Astrocyte of the hippocampus (primary cell): ENCODE measurements at places on chromosomes 11 and 22.

GRCh38 chr22:19719488-19720021 is 3.8 kb upstream of the GP1BB start:
- no peak for DNase-seq

GRCh38 chr11:1349327-1350041 is 40.1 kb upstream of the TOLLIP start:
- no peak for DNase-seq

DNA sequence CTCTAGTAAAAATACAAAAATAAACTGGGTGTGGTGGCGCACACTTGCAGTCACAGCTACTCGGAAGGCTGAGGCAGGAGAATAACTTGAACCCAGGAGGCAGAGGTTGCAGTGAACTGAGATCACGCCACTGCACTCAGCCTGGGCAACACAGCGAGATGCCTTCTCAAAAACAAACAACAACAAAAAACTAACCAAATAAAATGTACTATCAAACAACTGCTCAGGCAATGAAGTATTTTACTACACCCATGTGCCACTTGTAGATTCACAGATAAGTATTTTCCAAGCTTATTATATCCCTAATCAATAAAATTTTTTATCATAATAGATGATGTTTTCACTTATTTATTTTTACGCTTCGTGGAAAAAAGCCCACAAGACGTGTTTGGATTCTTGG is 924 bp downstream of the C11orf65 start:
- DNase-seq = no peak

DNA sequence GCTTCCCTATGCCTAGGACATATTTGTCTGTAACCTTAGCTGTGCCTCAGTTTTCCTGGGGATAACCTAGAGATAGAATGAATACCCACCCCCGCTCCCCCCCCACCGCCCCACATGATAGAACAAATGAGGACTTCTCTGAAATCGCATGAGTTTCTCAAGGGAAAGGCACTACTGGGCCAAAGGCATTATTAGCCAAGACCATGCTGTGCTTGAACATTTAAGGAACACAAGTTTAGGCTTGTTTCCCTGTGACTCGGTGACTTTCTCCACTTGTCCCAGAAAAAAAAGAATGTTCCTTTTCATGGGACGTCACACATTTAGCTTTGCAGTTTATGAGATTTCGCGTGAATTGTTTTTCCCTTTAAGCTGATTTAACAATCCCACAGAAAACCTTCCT is 51.4 kb upstream of the CRTAM start:
- no peak for DNase-seq

GRCh38 chr11:5815534-5815933 is 6.8 kb downstream of the OR52N2 start:
- no peak for DNase-seq

- no peak for DNase-seq
These were observed 53.2 kb downstream of the SHISAL1 start for GRCh38 chr22:44259366-44260215.

- no peak for DNase-seq
These were observed 13.9 kb upstream of the NFAM1 start for GRCh38 chr22:42446151-42446550.

DNA sequence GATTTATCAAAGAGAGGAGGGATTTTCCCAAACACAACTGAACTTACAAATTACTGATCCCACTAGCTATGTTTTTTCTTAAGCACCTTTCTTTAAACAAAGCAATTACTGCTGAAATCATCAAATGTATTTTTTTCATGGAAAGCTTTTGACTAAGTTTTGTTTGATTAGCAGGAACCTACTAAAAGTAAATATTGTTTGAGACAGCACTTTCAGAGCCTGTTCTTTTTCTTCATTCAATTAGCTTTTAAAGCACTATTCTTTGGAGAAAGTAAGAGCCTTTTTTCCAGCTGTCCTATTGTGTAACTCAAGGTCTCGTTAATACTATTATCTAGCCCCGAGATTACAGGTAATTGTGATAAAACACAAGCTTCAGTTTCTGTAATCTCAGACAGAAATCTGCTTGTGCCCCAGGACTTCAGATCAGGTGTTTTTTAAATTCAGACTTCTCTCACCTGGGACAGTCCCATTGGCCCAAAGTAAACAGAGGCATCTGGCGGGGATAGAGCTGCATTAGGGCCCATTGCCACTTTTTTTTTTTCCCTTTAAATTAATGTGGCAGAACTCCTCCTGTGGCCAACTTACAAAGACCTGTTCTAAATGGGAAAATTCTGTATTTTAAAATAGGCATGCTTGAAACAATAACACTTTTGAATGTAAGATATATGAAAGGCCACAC is 11.0 kb downstream of the CSTPP1 start:
- DNase-seq = peak; percentile 11

GRCh38 chr11:129023968-129024676 is 81.5 kb upstream of the TP53AIP1 start:
- DNase-seq = no peak

DNA sequence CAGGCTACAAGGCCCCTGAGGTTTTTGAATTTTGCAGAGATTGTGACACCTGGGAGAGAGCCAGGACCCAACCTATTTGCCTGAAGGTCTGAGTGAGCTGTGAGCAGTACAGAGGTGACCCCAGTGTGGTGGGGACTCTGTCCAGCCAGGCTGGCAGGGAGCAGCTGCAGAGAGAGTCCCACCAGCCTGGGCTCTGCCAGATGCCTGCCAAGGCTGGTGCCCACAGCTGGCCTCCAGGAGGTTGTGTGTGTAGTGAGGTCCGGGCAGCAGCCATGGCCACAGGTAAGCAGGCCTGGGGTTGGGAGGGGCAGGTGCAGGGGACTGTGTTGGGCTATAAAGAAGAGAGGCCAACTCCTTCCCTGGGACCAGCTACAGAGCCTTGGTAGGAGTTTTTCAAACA is 144.8 kb downstream of the CRYBB2 start:
- no peak for DNase-seq

DNA sequence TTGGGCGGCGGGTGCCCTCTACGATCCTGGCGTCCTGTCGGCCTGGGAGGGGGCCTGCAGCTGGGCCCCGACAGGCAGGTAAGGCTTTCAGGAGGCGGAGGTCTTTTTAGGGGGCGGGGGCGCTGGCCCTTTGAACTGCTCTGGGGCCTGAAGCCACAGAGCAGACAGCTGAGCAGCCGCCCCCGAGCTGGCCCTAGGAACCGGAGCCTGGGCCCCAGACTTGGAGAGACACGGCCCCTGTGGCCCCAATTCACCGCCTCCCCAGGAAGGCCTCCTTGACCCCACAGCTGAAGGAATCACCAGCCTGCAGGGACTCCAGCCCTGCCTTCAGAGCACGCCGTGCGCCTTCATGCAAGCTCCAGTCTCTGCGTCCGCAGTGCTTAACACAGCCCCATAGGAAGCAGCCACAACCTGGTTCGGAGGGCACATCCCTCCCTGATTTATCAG is 618 bp upstream of the CERK start:
- peak; percentile 46 for DNase-seq

- no peak for DNase-seq
These were observed 1.4 kb downstream of the MYEOV start for GRCh38 chr11:69295079-69295994.

- DNase-seq = no peak
These were observed 103.2 kb downstream of the C11orf65 start for GRCh38 chr11:108364159-108364558.

- no peak for DNase-seq
These were observed 13.3 kb downstream of the TBRG1 start for GRCh38 chr11:124635932-124636331.

GRCh38 chr11:127902382-127902781 is 685.0 kb downstream of the ETS1 start:
- no peak for DNase-seq

DNA sequence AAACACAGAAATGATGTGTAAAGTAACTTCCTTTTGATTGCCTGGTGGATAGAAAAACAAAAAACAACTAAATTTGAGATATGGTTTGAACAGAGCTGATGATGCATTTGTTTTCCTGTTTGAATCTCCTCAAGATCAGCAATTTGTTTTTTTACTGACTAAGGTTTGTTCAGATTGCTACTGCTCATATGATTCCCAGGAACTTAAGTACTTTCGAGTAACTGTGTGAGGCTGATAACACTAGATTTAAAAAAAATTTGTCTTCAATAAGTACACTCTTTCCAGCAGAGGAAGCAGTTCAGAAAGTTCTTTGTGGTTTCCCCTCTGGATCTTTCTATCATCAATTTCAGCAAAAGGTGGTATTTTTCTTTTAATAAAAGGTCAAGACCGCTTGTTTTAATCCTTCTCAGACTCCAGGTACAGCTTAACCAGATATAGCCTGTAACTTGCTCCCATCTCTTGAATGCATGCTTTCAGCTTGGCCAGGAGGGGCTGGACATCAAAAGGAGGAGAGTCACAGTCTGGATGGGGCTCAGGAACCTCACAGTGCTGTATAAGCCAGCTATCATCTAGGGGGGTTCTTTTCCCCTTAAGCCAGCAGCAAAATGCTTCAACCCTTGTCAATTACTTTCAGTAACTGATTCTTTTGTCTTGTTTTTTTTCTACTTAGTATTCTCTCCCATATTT is 12.3 kb upstream of the MS4A6E start:
- DNase-seq = no peak

GRCh38 chr11:5291207-5291838 is 10.4 kb downstream of the OR51B4 start:
- peak; percentile 18 for DNase-seq

- DNase-seq = no peak
These were observed 32.1 kb downstream of the RPL27A start for GRCh38 chr11:8714622-8715225.

DNA sequence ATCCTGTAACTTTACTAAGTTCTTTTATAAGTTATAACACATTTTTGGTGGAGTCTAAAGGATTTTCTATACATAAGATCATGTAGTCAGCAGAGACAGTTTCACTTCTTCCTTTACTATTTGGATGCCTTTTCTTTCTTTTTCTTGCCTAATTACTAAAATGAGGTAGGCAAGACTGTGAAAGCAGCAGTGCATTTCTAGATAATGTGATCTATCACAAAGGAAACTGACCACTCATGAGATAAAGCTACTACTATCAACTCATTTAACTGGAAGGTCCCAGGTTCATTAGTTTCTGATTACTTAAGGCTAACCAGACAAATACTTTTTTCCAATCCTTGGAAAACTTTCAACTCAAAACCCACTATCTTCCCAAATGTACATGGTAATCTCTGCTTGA is 196.2 kb upstream of the E2F8 start:
- DNase-seq = no peak

DNA sequence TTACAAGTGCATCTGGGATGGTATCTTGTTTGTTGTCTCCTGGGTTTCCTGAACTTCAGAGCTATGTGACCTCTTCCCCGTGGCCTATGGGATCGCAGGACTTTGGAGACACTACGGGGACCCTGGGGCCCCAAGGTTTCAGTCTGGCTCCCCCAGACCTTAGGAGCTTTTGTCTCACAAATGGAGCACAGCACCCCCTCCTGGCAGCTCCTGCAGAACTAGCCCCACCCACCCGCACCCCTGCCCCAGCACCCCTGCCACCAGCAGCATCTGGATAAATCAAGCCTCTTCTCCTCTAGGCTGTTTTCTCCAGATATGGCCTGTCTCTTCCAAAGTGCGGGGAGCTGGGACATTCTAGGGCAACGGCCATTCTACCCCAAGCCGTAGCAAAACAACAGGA is 10.4 kb downstream of the RCOR2 start:
- DNase-seq = no peak

DNA sequence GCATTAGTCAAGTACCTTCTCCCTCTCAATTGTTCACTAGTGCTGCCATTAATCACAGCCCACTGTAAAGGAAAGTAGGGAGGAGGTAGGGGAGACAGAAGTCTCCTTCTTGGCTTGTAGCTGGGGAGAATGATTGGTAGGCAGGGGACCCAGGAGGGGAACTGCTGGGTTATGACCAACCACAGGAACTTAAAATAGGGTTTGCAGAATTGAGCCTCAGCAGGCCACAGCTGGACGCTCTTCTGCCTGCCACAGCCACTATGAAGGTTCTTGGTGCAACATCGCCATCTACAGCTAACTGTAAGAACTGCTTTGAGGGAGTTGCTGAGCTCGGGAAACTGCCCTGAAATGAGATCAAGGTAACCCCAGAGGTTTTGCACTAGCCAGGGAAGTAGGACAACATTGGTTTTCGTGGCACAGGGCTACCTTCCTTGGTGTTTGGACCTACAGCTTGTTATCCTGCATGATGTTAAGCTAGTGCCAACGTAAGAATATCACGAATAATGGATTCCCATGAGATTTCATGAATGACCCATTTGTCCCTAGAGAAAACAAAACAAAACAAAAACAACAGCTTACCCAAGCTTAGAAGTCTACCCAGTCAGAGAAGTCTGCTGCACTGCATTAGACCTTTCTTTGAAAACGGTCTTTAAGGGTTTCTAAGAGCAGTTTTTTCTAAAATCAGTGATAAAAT is 787.1 kb upstream of the API5 start:
- peak; percentile 89 for DNase-seq

- no peak for DNase-seq
These were observed 10.9 kb upstream of the SOX6 start for GRCh38 chr11:16367252-16367651.

DNA sequence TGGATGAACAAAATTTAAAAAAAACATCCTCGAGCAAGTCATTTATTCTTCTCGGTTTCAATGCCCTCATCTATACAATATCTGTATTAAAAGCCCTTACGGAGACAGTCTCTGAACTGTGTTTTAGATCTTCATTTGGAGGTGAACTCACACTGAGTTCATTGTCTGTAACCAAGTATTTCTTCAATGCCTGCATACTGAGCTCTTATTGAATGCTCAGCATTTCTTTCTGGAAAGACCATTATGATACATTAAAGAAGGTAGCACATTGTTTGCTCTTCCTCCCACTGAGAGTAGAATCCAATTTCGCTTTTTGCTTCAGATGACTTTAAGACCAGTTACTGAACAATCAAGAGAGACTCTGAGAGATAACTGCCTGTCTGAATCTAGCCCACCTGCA is 1.7 kb upstream of the ANO3 start:
- DNase-seq = no peak

DNA sequence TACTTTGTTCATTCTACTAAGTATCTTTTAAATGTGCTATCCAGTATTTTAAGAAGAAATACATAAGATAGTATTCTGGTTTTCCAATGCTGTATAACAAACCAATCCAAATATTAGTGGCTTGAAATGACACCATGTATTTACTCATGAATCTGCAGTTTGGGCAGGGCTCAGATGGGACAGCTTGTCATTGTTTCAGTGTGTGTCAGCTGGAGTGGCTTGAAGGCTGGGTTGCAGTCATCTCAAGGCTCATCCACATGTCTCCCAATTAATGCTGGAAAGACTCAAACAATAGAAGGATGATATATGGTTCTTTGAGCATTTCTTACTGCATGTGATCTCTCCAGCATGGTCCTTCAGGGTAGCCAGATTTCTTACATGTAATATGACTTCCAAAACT is 146.2 kb downstream of the ARHGAP42 start:
- no peak for DNase-seq
